ENCODE measurements at places on chromosomes 4 and X. TPM values are rescaled to one million over a fixed set of nuclear protein-coding genes. Genes with fewer than 3 reads are reported as not detected.

DNA sequence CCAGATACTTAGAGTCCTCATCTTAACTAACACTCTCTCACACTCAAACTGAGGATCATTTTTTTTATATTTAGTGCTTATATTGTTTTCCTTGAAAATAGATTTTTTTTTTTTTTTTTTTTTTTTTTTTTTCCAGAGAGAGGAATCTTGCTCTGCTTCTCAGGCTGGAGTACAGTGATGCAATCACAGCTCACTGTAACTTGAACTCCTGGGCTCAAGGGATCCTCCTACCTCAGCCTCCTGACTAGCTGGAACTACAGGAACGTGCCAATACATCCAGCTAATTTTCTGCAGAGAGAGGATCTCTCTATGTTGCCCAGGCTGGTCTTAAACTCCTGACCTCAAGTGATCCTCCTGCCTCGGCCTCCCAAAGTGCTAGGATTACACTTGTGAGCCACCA, 650.3 kb upstream of the ATOH1 start:
- no peak overlapping the region for H3K27ac ChIP-seq
- no peak for DNase-seq
- no peak overlapping the region for H3K4me3 ChIP-seq
- H3K27me3 ChIP-seq = no peaks in the 10 kb centered on the region

GRCh38 chr4:171759274-171759673, 53.9 kb upstream of the GALNTL6 start:
- H3K36me3 ChIP-seq = no peaks in the 10 kb centered on the region
- no peak overlapping the region for H3K27ac ChIP-seq
- no peaks in the 10 kb centered on the region for H3K27me3 ChIP-seq
- DNase-seq = no peak
- H3K4me3 ChIP-seq = no peak overlapping the region

DNA sequence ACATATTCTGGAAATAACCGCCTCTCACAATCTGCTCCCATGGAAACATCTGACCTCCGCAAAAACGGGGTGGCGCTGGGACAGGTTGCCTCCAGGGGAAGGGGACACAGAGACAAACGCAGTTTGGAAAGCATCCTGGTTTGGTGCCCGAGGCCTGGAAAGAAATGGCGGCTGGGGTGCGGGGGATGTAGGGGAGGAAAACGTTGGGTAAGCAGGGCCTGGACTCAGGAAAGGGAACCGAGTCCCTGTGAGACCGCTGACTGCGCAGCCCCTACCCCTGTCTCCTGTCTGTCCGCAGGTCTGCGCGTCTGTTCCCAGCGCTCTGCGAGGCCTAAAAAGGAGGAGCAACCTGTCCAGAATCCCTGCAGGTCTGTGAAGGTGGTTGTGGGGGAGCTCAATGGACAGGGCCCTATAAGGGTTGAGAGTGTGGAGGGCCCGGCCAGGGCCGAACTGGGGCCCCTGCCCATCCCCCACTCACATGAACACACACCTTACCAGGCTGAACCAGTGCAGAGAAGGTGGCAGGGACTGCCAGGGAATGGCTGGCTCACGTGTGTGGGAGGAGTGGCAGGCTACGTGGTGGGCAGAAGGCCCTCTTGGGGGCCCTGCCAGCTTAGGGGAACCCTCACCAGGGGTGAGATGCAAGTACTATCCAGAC, 672 bp downstream of the TCEAL3 start:
- no peaks in the 10 kb centered on the region for H3K36me3 ChIP-seq
- peaks cover 4% of the 10 kb centered on the region for H3K27me3 ChIP-seq
- DNase-seq = peak; percentile 18
- peak overlapping the region; percentile 89 for H3K27ac ChIP-seq

- no peaks in the 10 kb centered on the region for H3K36me3 ChIP-seq
- DNase-seq = no peak
- H3K4me1 ChIP-seq = peaks cover 3% of the 10 kb centered on the region
- no peak overlapping the region for H3K4me3 ChIP-seq
- H3K27me3 ChIP-seq = no peaks in the 10 kb centered on the region
These were observed 28.4 kb downstream of the APBB2 start for GRCh38 chr4:41185614-41186592.

GPR119 gene
- not detected for total RNA-seq

DNA sequence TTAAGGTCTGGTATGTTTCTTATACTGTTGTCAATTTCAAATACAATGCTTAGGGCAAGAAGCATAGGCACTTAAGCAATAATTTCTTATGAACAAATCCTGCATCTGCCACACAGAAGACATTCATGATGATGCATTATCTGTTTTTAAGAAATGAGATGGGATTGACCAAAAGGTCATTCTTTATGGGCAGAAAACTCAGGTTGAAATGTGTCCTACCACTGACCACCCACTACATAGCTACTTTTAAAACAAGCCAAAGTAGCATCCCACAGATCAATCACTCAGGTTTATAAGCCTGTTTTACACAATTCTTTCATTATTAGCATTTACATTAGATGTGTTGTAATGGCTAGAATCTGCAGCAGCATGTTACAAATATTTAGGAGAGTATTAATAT, 617.8 kb downstream of the PCDH7 start:
- no peaks in the 10 kb centered on the region for H3K27me3 ChIP-seq
- no peaks in the 10 kb centered on the region for H3K4me1 ChIP-seq
- H3K27ac ChIP-seq = no peak overlapping the region
- no peak for DNase-seq

- H3K27me3 ChIP-seq = peaks cover 12% of the 10 kb centered on the region
- no peak for DNase-seq
- no peak overlapping the region for H3K27ac ChIP-seq
- no peaks in the 10 kb centered on the region for H3K36me3 ChIP-seq
- no peak overlapping the region for H3K4me3 ChIP-seq
- no peaks in the 10 kb centered on the region for H3K4me1 ChIP-seq
These were observed 5.9 kb upstream of the EIF1AX start for GRCh38 chrX:20147561-20147960.

- DNase-seq = no peak
- H3K4me3 ChIP-seq = no peak overlapping the region
- H3K27me3 ChIP-seq = no peaks in the 10 kb centered on the region
- H3K4me1 ChIP-seq = no peaks in the 10 kb centered on the region
- no peaks in the 10 kb centered on the region for H3K36me3 ChIP-seq
These were observed 64.2 kb upstream of the SPP1 start for GRCh38 chr4:87911252-87911774.

GRCh38 chr4:81399306-81400086, 72.2 kb downstream of the RASGEF1B start:
- no peak overlapping the region for H3K27ac ChIP-seq
- no peak for DNase-seq
- H3K4me3 ChIP-seq = no peak overlapping the region
- no peaks in the 10 kb centered on the region for H3K36me3 ChIP-seq
- no peaks in the 10 kb centered on the region for H3K27me3 ChIP-seq
- H3K4me1 ChIP-seq = no peaks in the 10 kb centered on the region

- H3K4me3 ChIP-seq = no peak overlapping the region
- no peak overlapping the region for H3K27ac ChIP-seq
- no peaks in the 10 kb centered on the region for H3K27me3 ChIP-seq
- H3K36me3 ChIP-seq = no peaks in the 10 kb centered on the region
- DNase-seq = no peak
- H3K4me1 ChIP-seq = no peaks in the 10 kb centered on the region
These were observed 29.8 kb upstream of the RELL1 start for GRCh38 chr4:37715889-37716402.

DNA sequence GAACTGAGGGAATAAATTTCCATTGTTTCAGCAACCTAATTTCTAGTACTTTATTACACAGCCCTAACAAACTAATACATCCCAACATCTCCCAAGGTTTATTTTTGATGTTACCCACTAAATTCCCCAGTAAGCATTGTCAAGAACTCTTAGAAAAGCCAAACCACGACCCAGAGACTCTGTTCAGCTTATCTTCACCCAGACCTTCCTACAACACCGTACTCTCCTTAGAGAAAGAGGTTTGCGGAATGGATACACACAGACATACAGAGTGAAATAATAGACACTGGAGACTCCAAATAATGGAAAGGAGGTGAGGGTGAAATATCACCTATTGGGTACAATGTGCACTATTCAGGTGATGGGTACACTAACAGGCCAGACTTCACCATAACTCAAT, 75.6 kb downstream of the LRBA start:
- DNase-seq = no peak
- H3K27me3 ChIP-seq = no peaks in the 10 kb centered on the region
- H3K4me3 ChIP-seq = no peak overlapping the region
- H3K36me3 ChIP-seq = no peaks in the 10 kb centered on the region
- H3K4me1 ChIP-seq = no peaks in the 10 kb centered on the region

STPG2 gene
- 1.1 TPM for total RNA-seq

P2RY10 gene
- total RNA-seq = 1.9 TPM

CEP44 gene
- 14.7 TPM for total RNA-seq

GRCh38 chrX:2401201-2401589, 99.6 kb downstream of the DHRSX start:
- no peak overlapping the region for H3K27ac ChIP-seq
- H3K27me3 ChIP-seq = no peaks in the 10 kb centered on the region
- DNase-seq = no peak
- no peaks in the 10 kb centered on the region for H3K36me3 ChIP-seq
- no peak overlapping the region for H3K4me3 ChIP-seq

DNA sequence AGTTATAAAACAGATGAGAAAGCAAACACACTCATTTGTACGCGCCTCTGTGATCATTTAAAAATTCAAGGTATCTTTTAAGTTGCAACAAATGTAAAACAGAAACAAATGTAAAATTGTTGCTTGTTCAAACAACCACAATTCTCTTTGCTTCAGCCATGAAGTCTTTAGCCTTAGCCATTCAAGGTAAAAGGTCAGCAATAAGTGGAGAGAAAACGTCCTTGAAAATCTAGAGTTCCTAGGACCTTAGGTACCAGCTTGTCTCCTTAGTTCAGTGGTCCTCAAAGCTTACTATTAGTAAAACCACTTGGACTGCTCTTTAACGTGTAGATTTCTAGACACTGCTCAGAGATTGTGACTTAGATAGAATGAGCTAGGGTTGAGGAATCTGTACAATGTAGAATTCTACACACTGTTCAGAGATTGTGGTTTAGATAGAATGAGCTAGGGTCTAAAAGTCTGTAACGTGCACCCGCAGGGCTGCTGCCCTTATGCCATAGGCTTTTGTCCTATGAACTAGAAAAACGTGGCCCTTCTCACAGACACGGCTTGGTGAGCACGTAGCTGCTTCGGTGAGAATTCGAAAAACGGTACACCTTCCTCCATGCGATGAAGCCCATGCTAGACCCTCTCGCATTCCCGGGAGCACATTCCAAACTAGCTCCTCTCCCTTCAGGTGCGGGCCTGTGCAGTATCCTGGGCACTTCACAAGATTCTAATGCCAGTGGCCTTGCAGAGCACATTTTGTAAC, 1.7 kb downstream of the PLAC8 start:
- H3K27me3 ChIP-seq = peaks cover 3% of the 10 kb centered on the region
- H3K4me1 ChIP-seq = no peaks in the 10 kb centered on the region
- no peak overlapping the region for H3K27ac ChIP-seq
- no peak for DNase-seq
- H3K4me3 ChIP-seq = no peak overlapping the region
- H3K36me3 ChIP-seq = no peaks in the 10 kb centered on the region

DNA sequence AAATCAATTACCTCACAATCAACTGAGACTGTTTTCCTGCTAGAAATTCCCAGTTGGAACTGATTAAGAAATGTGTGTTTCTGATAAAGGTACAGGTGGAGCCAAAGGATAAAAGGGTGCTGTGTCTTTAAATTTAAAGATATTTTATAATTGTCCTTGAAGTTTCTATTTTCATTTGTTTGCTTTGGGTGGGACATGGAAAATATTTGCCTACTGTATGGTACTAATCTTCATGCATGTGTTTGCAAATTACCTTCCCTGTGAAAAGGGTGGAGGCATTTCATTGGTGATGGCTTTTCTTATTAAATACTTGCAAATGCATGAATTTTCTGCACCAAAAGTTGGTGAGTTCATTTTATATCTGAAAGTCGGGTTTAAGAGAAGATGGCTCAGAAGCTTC, 215.9 kb downstream of the RELL1 start:
- DNase-seq = no peak
- H3K36me3 ChIP-seq = no peaks in the 10 kb centered on the region
- H3K27ac ChIP-seq = no peak overlapping the region
- no peaks in the 10 kb centered on the region for H3K4me1 ChIP-seq
- H3K4me3 ChIP-seq = no peak overlapping the region
- H3K27me3 ChIP-seq = no peaks in the 10 kb centered on the region

DNA sequence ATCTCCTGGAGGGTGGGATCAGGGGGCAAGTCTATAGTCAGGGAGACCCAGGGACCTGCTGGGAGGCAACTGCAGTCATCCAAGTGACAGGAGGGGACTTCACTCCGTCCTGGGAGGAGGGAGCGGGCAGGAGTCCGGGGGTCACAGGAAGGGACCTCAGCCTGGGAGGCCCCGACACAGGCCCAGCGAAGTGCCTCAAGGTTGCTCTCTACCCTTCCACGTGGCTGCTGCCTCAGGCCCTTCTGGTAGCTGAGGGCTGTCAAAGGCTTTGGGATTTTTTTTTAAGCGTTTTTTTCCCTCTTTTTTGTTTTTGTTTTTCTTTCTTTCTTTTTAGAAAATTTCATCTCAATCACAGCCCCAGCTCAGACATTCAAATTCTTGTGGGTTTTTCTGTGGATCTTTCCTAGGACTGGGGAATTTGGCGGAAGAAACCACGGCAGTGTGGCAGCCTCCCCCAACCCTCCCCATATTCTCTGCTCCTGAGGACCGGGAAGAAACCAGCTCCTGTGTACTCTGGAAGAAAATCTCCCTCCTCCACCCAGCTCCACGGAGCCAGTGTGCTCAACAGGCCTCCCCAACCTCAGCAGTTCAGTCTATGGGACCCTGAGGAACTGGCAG, 1.4 kb upstream of the HAUS7 start:
- DNase-seq = no peak
- no peaks in the 10 kb centered on the region for H3K4me1 ChIP-seq
- H3K4me3 ChIP-seq = no peak overlapping the region
- no peak overlapping the region for H3K27ac ChIP-seq
- no peaks in the 10 kb centered on the region for H3K36me3 ChIP-seq
- H3K27me3 ChIP-seq = no peaks in the 10 kb centered on the region

GRCh38 chrX:107851215-107851614, 25.5 kb downstream of the MID2 start:
- no peaks in the 10 kb centered on the region for H3K4me1 ChIP-seq
- H3K4me3 ChIP-seq = no peak overlapping the region
- peaks cover 4% of the 10 kb centered on the region for H3K27me3 ChIP-seq
- DNase-seq = no peak
- H3K36me3 ChIP-seq = no peaks in the 10 kb centered on the region

- H3K27ac ChIP-seq = no peak overlapping the region
- DNase-seq = no peak
- H3K4me3 ChIP-seq = no peak overlapping the region
- H3K36me3 ChIP-seq = no peaks in the 10 kb centered on the region
- H3K4me1 ChIP-seq = no peaks in the 10 kb centered on the region
These were observed 82.9 kb downstream of the OR13H1 start for GRCh38 chrX:131626681-131627296.
